Kidney glomerular epithelial cell (primary cell): ENCODE measurements at places on chromosomes 1 and 21.

- no peak for DNase-seq
Observed at GRCh38 chr1:156874572-156875340, 14.1 kb downstream of the NTRK1 start.

GRCh38 chr1:150150133-150151021 is 661 bp downstream of the PLEKHO1 start:
- no peak for DNase-seq

DNA sequence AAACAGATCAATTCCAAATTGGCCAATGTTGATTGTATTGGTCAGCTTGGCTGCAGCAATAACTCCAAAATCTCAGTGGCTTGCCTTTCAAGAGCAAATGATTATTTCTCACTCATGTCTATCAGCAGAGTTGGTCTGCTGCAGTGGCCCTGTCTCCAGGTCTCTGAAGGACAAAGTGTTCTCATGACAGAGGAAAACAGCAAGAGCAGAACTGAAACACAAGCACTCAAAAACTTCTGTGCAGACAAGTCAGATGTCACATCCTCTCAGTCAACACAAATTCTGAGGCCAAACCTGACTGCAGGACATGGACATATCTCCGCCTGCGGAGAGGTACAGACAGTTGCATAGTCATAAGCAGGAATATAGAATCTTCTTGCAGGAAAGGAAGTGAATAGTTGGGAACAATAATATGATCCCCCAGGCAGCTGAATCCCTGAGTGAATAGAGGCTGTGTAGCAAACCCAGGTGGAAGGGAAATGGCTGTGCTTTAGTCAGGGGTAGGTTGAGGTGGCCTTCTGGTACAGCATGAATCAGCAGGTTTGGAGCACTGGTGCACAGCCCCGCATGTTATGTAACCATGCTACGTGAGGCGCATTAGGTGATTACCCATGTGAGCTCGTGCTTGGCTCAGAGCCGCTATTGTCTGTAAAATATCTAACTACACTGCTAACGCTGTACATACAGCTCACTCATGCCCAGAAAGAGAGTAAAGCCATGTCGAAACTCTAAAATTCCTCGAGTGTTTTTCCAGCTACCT is 17.1 kb upstream of the UBE2U start:
- DNase-seq = peak; percentile 44

DNA sequence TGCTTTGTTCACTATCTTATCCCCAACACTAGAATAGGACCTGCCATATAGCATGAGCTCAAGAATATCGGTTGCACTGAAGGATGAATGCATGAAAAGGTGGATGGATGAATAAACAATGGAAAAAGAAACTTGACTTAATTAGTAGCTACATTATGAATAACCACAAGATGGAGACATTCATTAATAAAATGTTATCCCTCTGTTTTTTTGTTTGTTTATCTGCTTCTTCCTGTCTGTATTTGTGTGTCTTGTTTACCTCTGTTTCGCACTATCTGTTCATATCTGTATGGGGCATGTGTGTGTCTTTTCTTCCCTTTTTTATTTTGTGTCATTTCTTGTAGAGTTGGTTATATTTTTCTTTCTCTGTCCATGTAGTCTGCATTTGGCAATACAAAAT is 1.1 kb upstream of the OR14I1 start:
- DNase-seq = no peak

DNA sequence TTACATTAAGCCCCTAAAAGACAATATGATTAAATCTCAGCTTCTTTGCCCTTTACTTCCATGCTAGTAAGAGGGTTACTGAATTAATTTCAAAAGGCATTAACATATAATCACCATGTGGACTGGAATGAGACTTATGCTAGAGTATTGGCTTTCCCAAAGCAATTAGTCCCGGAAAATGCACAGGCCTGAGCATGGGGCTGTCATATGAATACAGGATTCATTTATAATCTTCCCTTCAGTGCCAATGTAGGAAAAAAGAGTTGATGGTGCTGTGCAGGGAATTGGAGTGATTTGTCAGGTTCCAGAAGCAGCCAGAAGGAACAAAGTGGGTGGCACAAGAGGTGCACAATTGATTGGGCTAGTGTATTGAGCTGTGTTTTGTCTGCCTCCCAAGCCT is 199.0 kb upstream of the L1TD1 start:
- DNase-seq = no peak

DNA sequence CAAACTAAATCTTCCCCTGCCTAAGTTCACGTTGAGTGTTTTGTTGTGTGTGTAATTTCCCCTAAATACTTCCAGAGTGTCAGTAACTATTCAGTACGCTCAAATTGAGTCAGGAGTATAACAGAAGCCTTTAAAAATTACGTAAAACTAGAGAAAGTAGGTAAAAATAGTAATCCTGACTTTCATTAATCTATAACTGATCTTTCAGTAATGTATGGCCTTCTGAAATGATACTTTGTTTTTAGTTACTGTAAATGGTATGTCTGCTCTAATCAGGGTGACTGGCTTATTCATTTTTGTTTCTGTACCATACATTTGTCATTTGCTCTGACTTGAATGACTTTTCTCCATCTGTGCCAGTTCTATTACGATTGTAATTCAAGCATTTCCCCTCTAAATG is 29.4 kb downstream of the MIER1 start:
- no peak for DNase-seq

DNA sequence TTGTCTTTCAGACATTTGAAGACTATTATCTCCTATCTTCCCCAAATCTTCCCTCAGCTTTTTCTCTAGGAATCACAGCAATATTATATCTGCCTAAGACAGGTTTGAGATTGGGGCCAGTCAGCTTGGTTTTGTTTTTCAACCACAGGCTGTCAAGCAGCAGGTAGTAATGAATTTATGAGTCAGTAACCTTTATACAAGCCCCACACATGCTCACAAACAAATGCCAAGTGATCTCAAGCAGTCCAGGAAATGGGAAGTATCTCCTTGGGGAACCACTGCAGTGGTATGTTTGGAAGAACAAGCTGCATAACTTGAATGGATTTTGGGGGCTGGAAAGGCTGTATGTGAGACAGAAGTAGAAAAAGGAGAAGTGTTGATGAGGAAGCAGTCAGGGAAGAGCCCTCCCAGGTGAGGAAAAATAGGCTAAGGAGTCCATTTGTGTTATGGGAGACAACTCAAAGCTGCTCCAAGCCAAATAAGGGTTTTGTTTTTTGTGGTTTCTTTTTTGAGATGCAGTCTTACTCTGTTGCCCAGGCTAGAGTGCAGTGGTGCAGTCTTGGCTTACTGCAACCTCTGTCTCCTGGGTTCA is 2.1 kb downstream of the DHDDS start:
- peak; percentile 8 for DNase-seq

DNA sequence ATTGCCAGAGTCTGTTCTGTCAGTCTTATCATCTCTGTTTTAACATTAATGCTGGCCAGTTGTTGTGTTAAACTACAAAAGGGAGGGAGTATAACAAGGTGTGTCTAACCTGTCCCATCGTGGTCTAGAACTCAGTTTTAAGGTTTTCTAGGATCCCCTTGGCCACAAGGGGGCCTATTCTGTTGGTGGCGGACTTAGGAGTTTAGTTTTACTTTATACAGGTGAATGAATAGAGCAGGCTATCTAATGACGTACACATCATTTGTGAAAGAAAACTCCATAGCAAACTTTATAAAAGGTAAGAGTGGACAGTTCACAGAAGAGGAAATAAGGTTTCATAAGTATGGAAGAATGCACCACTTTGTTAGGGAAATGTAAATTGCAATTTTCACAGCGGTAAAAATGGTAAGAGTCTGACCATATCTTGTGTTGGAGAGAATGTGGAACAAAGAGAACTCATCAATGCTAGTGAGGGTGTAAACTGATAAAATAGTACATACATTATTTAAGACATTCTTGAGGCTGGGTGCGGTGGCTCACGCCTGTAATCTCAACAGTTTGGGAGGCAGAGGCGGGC is 2.5 kb upstream of the ATF6 start:
- DNase-seq = peak; percentile 21

- no peak for DNase-seq
Observed at GRCh38 chr21:45290948-45291612, 3.4 kb upstream of the POFUT2 start.

DNA sequence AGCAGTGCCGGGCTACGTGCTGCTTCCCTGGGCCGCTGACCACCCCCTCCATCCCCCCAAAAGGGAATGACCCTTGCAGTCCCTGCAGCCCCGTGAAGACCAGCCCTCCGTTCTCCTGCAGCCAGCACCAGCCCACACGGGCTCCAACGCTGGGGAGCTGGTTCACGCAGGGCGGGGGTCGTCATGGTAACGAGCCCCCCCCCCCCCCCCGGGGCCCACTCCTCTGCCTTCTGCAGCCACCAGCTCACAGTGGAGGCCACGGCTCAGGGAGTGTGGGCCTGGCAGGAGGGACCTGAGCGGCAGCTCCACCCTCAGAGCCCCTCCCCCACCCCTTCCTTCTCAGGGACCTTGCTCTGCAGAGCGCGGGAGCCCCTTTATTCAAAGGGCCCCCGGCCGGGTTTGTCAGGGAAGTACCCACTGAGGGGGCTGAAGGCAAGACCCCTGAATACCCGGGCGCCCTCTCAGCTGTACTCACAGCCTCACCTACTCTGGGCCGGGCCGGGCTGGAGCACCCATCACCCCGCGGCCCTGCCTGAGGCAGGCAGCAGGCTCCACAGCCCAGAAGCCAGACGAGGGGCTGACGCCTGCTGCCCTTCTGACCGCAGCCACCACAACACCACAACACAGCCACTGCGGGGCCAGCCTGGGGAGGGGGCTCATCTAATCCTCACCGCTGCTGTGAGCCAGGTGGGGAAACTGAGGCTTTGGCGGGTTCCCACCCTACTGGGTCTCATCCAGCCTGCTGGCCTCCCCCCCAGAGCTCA is 12.6 kb downstream of the MEGF6 start:
- no peak for DNase-seq

- peak; percentile 49 for DNase-seq
Observed at GRCh38 chr1:48182439-48182838, 40.1 kb upstream of the SLC5A9 start.
